ENCODE measurements at places on chromosomes 7 and 10.
A peak's percentile ranks its signal among the peaks of the same experiment; 100 is the strongest.

DNA sequence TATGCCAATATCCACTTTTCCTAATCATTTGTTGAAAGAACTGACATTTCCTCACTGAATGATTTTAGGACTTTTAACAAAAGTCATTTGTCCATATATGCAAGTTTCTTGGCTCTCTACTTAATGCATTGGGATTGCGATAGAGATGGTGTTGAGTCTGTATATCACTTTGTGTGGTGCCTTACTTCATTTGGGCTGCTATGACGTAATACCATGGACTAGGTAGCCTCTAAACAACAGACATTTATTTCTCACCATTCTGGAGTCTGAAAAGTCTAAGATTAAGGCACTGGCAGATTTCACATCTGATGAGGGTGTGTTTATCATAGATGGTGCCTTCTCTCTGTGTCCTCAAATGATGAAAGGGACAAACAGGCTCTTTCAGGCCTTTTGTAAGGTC lies 342.6 kb downstream of the DPP6 start:
- DNase-seq, result no peak

DNA sequence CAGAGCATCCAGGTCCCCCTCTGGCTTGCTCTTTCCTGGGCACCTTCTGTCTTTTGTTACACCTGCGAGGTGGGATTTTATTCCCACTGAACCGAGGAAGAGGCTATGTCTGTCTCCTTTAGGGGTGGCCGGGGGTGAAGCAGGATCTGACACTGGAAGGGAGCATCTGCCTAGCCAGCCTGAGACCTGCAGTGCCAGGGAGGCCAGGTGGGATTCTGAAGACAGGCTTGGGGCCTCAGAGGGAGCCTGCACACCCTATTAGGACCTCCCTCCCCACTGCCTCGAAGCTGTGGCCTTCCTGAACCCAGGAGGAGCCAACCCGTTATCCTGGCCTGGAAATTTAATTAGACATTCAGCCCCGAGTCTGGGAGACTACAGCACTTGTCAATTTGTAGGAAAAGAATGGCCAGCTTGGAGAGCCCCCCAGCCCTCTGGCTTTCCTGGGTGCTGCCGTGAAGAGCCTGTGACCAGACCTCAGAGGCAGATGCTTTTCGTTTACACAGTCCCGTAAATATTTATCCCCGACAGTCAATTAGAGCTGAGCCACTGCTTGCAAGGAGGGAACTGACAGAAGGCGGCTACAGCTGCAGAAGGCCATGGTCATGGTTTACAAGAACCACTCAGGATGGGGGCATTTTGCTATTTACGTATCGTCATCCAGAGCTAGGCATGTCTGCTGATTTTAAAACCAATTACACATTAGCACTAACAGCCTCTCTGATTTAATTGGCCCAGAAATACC lies 19.7 kb downstream of the CHAT start:
- DNase-seq, result no peak

DNA sequence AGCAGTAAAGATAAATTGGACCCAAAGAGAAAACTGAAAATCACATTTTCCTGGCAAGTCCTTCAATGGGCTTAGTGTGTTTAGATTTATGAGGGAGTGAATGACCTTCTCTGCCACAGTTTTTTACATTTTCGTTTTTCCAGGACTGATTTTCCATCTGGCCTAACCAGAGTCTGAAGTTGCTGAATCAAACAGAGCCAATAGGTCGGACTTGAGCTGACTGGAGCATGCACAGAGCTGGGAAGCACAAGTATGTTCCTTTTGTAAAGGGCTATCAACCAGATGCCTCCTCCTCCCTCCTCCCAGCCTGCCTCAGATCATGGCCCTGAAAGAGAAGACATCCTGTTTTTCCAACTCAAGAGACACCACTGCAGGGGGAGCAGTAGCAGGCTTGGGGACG lies 126.0 kb upstream of the ANKRD1 start:
- DNase-seq, result no peak

GRCh38 chr10:74824184-74824899 lies 2.1 kb upstream of the KAT6B start:
- no peak for DNase-seq

- no peak for DNase-seq
Measured at GRCh38 chr10:96638696-96639095, 51.9 kb upstream of the TM9SF3 start.

DNA sequence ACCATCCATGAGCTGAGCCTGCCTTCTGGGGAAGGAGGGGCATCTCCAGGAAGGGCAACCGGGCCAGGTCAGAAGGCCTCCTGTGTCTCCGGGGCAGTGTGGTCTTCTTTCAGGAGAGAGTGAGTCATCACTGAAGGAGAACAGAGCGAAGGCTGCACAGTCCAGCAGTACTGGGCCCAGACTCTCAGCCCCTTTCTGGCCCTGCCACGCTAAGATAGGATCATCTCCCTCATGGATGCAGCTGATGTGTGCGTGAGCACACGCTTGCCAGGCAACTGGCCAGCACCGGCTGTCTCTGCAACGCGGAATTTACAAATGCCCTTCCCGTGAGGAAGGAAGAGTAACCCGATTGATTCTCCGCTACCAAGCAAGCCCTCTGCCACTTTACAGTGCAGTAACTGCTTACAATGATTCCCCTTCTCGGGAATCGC lies 328.2 kb downstream of the TNS3 start:
- peak; percentile 16 for DNase-seq

DNA sequence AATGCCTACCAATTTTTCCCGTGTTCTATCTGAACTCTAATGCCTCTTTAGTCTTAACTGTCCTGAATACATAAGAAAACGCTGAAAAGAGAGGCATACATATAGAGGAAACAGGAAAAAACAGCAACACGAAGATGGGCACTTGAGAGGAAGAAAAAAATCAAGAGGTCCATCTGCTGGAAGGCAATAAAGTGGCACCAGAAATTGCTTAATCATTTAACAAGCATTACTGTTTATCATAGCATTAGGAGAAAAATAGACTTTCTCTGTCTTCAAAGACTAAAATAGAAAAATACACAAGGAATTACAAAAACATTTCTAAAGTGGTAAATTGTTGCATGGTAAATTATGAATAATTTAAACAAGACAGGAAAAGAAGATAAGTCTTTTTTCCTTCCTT lies 35.0 kb downstream of the NSUN6 start:
- DNase-seq, result no peak

GRCh38 chr10:79496896-79497295 lies 15.4 kb upstream of the EIF5AL1 start:
- no peak for DNase-seq

GRCh38 chr7:157539521-157539920 lies 202.7 kb downstream of the DNAJB6 start:
- DNase-seq, result no peak

- no peak for DNase-seq
Measured at GRCh38 chr10:72074574-72075375, 13.6 kb downstream of the SPOCK2 start.

DNA sequence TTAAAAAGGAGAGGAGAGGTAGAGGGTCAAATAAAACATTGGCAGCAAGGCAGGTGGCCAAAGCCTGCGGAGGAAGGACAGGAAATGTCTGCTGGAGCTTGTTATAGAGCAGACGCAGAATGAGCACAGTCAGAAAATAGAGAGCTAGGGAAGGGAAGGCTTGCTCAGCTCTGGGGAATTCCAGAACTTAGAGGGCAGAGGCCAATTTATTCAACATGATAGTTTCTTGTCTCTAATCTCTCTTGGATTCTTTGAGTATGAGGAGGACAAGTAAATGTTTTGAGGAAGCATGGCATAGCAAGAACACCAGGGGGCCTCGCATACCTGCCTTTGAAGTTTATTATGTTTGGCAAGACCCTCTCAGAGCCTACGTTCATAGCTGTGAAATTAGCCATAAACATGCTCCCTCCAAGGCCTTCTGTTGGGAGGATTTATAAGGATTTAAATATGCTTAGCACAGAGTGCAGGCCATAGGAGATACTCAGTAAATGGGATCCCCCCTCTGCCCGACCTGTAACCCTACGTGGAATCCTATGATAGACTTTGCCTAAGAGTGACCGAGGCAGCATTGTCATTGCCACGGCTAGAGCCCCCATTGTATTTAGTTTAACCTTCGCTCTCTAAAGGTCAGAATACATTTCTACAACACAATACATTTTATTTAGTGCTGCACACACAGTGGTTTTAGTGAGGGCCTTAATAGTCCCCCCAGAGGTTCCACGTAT lies 293.9 kb downstream of the CCDC3 start:
- DNase-seq, result peak; percentile 51

DNA sequence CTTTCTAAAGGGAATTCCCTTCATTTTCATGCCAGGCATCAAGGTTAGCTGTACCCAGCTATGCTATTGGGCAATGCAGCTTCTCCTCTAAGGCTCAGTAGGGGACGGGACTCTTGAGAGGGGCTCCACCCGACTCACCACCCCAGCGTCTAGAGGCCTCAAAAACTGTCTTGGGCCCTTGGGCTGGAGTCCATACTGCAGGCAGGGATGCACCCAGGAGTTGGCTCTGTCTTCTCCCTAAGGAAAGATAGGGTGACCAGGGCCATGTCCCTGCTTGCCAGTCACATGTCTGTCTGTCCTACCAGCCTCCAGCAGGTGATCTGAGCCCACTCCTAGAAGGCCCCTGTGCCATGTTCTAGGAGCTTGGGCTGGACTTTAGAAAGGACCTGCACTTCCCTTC lies 1.2 kb downstream of the OPN4 start:
- no peak for DNase-seq

GRCh38 chr7:51064688-51065087 lies 251.9 kb downstream of the COBL start:
- no peak for DNase-seq

DNA sequence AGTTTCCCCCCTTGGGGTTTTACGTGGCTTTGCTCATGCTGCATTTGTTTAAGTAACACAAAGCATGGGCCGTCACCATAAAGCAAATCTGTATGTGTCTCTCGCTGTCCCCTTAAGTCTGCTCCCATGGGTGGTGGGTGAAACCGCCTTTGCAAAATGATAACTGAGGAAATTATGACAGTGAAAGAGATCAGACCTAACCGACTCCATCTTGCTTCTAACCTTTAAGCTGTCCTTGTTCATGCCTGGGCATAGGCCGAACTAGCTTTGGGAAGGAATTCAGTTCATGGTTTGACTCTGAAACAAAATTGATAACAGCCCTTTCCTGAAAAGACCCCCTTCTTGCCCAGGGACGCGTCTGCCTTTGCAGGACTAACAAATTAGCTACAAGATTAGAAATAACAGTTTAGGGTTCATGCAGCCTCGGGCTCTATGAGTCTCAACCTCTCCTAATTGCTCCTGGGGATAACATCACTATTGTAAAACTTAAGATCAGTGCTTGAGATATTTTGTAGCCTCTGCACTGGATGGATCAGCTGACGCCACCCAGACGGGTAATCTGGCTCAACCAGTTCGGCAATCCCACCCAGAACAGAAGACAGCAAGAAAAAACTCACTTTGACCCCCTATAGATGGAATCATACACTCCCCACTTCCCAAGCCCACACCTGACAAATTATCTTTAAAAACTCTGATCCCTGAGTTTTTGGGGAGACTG lies 623.7 kb downstream of the TYW1 start:
- no peak for DNase-seq

DNA sequence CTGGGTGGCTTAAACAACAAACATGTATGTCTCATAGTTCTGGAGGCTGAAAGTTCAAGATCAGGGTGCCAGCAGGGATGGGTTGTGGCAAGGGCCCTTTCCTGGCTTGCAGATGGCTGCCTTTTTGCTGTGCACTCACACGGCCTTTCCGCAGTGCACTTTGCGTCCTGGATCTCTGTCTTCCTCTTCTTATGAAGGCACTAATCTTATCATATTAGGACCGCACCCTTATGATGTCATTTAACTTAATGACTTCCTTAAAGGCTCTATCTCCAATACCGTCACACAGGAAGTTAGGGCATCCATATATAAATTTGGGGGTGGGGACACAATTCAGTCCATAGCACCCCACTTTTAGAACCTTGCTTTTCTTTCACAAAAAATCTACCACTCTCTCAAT lies 255.2 kb downstream of the SNX13 start:
- DNase-seq, result no peak

DNA sequence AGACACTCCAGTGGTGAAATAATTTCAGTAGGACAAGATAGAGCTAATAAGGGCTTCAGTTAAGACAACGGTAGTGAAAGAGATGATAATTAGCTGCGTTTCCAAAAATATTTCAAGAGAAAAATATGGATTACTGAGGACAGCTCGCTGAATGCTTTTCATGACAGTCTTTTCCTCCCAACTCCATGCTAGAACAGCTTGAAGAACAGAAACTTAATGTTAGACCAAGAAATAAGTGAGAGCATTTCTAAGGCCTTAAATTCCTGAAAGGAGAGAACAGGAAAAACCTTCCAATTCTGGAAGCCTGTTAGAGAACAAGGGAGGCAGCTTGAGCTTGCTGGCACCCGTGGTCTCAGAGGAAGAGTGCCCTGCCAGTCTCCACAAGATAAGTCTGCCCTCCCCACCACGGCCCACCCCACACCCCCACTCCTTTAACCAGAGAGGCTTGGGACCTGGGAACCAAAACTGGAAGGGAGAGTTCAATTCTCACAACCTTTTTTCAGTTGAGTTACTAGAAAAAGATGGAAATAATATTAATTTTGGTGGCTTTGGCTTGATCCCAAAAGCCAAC lies 1148.0 kb upstream of the CELF2 start:
- DNase-seq, result no peak

GRCh38 chr10:126661841-126662515 lies 8.5 kb downstream of the C10orf90 start:
- DNase-seq, result no peak

DNA sequence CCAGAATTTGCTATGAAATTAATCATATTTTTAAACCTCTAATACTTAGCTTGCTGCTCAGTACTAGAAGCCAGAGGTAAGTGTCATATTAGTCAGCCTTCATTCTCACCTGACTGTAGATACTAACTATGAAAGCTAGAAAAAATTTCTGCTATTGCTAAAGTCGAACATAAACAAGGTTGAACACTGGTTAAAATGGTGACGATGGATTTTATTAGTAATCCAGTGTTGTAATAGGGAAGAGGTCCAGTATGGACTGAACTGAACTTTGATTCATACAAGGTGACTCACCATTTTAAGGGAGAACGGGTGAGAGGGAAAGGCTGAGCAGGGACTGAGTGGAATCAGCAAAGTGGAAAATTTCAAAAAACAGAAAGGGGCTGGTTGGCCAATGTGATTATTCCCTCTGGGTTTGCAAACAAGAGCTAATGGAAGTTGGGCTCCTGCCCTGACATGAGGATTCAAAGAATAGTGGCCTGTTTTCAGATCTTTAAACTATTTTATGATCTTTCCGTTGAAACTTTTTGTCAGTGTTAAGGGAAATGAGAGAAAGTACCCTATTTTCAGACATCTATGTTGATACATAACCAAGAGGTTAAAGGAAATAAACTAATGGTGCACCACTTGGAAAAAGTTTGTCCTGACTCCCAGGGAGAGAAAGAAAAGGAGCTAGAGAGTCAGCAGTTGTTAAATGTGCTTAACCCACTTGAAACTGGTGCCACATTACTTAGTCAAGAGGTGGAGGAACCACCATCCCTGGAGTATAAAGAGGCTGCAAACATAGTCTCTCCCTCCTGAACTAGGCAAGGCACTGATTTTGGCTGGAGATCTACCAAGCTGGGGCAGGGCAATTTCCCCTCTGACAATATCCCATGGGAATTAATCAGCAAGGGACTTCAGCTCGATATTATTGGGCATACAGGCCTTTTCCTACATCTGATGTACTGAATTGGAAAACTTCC lies 15.3 kb upstream of the AKR1C1 start:
- DNase-seq, result peak; percentile 79

- DNase-seq, result no peak
Measured at GRCh38 chr10:22690614-22691431, 23.6 kb downstream of the PIP4K2A start.

- DNase-seq, result peak; percentile 31
Measured at GRCh38 chr7:112946350-112946749, 140.3 kb downstream of the GPR85 start.

Data from RKO (cell line).